Naive B cell (primary cell): ENCODE measurements at places on chromosomes 5 and 9.

GRCh38 chr9:37295796-37296195 is 126.7 kb upstream of the GRHPR start:
- DNase-seq: no peak

DNA sequence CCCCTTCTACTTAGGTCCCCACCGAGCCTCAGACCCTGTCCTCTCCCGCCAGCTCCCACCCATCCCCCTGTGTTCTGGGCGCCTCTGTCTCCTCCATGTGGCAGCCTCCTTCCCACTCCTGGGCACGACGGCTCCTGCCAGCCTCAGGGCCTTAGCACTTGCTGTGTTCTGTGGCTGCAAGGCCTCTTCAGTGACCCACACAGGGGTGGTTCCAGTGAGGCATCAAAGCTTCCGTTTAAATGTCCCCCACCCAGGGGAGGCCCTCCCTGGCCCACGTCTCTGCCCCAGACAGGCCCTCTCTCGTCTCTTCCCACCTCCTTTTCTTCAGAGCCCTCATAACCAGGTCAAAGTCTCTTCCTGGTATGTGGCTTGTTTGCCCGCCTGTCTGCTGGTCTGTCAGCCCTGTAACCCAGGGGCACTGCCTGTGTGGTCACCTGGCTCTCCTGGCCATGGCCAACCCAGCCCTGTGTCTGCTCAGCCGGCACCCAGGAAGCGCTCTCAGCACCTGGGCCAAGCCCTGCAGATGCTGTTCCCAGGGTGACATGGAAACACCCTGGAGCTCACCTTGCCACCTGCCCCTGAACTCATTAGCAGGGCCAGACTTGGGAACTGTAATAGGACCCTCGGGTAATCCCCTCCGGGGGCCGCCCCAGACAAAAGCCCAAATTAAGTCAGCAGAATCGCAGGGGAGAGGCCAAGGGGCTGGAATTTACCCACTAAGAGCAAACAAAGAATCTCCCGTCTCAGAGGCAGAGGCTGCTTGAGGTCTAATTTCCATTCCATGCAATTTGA is 33.7 kb downstream of the LHX3 start:
- DNase-seq: no peak

DNA sequence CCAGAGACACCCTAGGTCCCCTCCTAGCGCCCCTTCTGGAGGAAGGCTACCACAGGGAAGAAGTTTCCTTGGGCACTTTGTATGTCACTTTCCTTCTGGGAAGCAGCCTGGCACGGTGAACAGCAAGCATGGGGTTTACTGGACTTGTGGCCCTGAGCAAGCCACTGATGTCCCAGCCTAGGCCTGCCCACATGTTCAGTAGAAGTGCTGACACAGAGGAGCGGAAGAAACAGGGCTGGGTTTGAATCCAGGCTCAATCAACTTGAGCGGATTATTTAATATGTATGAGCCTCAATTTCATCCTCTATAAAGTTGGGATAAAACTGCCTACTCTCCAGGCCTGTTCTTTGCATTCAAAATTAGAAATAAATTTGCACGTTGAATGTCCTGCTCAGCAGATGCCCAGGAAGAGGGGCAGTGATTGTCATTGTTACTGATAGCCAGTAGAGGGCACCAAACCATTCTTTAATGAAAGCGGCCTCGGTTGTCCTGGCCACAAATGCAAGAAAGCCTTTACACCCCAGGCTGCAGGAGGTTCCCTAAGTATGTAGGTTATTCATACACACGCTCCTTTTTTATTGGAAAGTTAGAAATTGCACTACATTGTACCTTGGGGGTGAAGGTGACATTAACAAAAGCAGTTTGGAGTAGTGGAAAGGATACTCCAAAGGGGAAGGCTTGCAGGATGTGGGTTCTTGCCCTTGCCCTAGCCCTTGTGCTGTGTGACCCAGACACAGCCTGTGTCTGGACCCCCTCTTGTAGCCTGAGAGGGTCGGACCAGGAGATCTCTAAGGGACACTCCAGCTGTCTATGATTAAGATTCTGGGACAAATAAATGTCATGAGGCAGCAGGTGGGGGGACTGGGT is 13.4 kb upstream of the XPA start:
- peak; percentile 53 for DNase-seq

DNA sequence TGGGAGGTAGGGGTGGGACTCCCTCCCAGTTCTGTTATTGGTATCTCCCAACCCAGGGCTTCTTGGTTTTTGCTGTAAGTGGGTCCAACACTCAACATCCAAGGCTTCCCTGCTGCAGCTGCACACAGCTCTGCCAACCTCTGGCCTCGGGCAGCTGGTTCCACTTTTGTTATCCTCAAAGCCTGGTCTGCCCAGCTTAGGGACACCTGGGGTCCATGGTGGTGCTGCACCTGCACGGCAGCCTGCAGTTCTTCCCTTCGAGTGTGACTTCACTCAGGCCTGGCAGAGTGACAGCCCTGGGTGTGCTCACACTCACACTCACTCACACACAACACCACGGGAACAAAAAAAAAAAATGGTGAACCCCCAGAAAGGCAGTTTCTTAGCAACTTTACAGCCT is 15.3 kb upstream of the SAP30L start:
- DNase-seq: no peak

GRCh38 chr9:17807613-17808282 is 228.9 kb downstream of the SH3GL2 start:
- DNase-seq: no peak

GRCh38 chr5:109028608-109029299 is 281.1 kb downstream of the FER start:
- DNase-seq: no peak

DNA sequence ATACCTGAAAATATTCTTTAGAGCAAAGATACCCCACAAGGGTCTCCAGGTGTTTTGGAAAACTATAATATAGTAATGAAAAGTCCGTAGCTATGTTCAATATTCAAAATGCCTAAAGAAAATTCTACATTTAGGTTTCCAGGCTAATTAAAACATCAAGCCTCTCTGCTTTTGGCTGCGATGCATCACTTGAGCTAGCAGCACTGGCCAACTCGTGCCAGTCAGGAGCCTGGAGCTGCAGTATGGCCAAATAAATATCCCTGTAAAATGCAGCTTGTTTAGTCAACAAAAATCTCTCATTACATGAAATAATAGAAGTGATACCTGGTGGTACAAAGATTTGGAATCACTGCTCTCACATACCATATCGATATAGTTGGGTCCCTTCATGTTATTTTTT is 181.1 kb downstream of the ELAVL2 start:
- no peak for DNase-seq

DNA sequence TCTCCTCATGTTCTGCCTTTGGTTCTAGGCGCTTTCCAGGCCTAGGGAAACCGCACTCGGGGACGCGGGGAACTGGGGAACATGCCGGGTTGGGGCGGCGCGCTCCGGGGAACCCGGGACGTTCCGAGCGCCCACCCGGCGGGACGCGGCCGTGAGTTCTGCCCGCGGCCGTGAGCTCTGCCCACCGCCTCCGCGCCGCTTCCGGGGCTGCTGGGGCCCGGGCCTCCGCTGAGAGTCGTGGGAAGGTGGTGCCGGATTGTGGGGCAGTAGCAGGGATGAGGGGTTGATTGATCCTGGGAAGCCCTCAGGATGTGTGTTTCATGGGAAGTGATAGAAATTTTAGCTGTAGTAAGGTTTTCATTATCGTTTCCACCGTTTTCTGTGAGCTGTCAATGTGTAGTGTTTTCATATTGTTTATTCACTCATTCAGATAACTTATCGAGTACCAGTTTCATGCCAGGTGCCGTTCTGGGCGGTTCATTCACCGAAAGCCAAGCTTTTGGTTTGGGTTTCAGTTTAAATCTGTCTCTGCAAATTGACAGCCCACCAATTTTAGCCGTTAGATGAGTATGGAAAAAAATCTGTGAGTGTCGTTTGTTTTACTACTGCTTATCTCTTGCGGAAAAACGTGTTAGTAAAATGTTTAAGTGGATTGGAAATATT is 657 bp downstream of the MTRR start:
- DNase-seq: no peak

- DNase-seq: no peak
Measured at GRCh38 chr9:88661759-88662158, 126.8 kb downstream of the NXNL2 start.

- DNase-seq: no peak
Measured at GRCh38 chr5:66661149-66661548, 65.0 kb downstream of the MAST4 start.

DNA sequence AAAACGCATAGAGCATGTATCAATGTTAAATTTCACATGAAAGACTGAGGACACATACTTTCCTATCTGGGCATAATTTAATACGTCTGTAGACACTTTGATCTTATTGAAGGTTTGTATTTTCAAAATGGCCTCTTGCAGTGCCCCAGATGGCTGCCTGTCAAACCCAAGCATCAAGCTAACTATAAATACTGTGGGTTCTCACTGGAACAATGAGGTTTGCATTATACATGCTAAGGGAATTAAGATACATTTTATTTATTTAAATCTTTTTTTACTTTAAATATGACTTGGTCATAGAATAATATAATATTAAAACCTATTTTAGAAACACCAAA is 702.9 kb upstream of the GRAMD2B start:
- DNase-seq: no peak

DNA sequence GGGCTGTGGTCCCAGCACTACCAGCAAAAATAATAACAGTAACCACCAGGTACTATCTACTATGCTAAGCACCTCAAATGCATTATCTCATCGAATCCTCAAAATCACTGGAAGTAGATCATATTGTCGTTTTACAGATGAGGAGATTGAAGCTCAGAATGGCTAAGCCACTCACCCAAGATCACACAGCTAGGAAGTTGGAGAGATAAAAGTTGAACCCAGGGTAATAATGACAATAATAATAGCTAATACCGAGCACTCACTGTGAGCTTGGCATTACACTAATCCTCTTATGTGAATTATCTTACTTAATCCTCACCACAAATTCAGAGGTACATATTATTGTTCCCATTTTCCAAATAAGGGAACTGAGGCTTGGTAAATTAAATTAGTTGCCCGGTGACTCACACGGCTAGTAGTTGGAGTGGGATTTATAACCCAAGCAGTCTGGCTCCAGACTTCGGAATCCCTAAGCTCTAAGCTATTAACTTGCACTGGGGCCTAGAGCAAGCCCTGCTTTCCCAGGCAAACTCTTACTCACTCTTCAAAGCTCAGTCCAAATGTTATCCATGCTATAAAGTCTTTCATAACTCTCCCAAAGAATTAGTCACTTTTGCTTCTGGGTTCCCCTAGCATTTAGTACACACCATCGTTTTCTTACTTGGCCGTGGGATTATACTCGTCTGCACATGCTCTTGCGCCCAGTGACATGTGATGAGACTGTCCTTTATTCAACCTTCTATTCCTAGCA is 3.8 kb downstream of the ARSI start:
- DNase-seq: no peak

- DNase-seq: no peak
Measured at GRCh38 chr9:111298731-111299598, 31.1 kb downstream of the OR2K2 start.

DNA sequence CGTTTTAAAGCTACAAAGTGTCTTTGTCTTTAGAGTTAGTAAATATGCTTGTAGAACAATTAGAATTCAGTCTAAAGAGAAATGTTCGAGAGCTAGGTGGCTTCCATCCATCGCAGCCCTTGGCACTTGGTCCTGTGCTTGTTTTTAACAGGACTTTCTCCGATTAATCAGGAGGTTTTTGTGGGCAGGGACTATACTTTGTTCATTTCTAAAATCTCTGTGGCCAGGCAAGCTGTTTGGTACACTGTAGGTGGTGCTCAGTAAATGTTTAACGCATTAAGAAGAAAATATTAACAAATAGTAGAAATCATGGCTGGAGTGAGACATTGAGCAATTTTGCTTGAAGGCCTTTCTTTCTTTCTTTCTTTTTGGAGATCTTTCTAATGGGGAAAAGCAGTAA is 20.8 kb downstream of the AGXT2 start:
- no peak for DNase-seq

DNA sequence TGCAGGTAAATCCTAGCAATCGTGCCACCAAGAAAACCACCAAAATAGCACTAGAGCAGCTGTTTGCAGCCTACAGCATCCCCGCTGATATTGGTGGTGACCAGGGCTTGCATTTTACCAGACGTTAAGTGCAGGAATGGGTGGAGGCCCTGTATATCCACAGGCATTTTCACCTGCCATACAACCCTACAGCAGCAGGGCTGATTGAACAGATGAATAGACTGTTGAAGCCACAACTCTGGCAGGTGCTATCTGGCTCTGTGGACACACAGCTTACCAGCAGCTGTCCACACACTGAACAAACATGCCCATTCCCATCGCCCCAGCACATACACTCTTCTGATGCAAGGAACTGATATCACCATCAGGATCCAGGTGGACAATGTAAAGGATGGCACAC is 154.5 kb upstream of the APC start:
- no peak for DNase-seq

DNA sequence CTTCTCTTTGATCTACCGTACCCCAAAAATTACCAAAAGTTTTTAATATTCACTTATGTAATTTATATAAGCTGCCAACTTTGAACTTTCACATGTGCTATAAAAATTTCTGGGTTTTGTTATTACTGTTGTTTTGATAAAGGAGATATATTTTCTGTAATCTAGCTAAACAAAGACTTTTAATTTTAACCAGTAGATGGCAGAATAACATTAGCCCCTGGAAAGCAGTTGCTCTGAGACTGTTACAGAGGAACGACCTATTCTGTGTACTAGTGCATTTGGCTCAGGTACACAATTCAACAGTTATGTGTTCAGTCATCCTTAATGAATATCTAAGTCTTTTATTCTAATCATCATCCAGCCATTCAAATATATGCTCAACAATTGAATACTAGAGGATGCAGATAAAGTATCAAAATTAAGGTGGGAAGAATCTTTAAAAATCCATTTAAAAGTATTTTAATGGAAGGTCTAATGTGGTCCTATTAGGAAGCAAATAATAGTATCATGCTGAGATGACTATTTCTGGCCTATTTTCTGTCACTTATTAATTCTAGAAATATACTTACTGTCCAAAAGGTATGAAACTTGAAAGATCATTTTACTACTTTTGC is 8.6 kb downstream of the KLHL9 start:
- peak; percentile 52 for DNase-seq

GRCh38 chr9:92616655-92617111 is 53.2 kb downstream of the IPPK start:
- no peak for DNase-seq

DNA sequence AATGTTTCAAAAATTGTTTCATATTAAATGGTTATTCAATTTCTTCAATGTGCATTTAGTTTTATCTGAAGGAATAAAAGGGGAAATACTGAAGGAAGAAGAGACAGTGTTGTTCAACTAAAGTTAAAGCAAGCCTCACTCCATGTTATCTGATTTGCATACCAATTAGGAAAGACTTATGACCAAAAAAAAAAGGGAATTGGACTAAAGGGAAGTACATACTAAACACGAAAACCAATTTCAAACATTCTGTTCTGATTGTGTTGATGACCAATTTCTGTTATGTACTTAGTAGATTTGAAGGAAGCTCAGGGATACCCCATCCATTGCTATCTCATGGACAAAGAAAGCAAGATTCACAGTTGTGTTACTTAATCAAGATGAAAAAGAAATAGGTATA is 4.9 kb upstream of the GAPT start:
- DNase-seq: no peak

GRCh38 chr9:8234316-8234715 is 434.7 kb upstream of the DMAC1 start:
- no peak for DNase-seq

- DNase-seq: no peak
Measured at GRCh38 chr9:96649620-96650324, 5.3 kb downstream of the PRXL2C start.
